ENCODE measurements at places on chromosomes 16 and 17. TPM values are rescaled to one million over a fixed set of nuclear protein-coding genes. Genes with fewer than 3 reads are reported as not detected.

SLC16A5 gene
- 11.7 TPM for total RNA-seq

PGAP3 gene
- total RNA-seq: 31.3 TPM

TEKT5 gene
- total RNA-seq: not detected

KRTAP4-3 gene
- total RNA-seq: not detected

NPIPA7 gene
- 5.3 TPM for total RNA-seq

COIL gene
- 14.0 TPM for total RNA-seq

ADORA2B gene
- total RNA-seq: 0.76 TPM

RNF43 gene
- 0.57 TPM for total RNA-seq

NDEL1 gene
- 259 TPM for total RNA-seq

Data from T-helper 17 cell (primary cell).